Stimulated activated CD8-positive, alpha-beta memory T cell treated with anti-CD3 and anti-CD28 coated beads, Interleukin-15, amount 100 ng/mL, for 4 hours (primary cell): ENCODE measurements at places on chromosomes 2 and 18.
A peak's percentile ranks its signal among the peaks of the same experiment; 100 is the strongest.

GRCh38 chr2:97678298-97678697 is 8.8 kb downstream of the C2orf92 start:
- DNase-seq, result no peak

- no peak for DNase-seq
These were observed 4.1 kb downstream of the TMEM237 start for GRCh38 chr2:201639205-201639604.

DNA sequence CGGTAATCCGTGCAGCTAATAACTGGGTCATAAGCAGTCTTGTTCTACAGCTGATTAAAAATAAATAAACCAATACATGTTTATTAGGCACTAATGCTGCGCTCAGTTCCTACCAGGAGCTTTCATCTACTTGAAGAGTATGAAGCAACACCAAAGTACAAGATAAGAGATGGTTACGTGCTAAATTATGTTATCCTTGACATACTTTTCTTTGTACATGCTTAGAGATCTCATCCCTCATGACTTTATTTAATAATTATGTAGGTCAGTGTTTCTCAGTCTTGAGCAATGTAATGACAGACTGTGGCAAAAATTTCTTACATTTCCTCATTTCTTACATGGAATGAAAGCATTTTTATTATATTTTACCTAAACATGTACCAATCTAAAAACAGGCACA is 54.6 kb upstream of the COBLL1 start:
- no peak for DNase-seq

DNA sequence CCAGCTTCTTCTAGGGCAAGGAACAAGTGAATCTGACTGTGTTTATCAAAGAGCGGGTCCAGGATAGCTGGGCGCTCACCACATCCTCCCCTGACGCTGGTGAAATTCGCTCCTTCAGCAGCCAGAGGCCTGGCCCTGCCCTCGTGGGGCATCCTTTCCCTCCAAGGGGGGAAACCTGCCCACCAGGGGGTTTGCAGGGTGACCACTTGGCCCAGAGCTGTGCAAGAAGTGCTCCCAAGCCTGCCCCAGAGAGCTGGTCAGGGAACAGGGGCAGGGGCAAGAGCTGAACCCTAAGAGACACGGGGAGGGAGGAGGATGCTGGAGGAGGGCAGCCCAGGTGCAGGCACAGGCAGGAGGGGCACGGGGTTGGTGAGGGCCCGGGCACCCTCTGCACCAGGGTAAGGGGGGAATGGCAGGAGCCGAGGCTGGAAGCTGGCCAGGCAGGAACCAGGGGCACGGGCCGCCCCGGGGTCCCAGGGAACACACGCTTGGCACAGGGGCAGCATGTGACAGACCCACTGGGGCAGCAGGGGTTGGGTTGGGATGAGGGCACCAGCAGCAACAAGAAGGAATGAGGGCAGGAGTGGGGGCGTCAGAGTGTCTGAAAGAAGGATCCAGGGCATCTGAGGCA is 2.8 kb upstream of the GPR55 start:
- no peak for DNase-seq

DNA sequence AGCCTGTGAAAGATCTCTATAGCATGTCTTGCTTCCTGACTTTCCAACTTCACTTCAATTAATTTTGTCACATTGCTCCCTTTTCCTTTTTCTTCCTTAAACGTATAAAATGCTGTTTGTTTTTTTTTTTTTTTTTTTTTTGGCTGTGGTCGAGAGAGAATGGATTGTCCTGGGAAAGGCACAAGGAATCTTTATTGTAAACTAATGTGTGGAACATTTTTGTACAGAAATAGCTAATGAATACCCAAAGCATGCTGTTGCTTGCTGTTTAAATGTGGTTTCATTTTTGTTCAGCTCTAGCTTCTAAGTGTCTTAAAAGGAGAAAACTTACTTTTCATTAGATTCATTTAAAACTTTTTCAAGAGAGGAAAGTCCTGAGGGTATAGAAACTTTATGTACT is 105.5 kb downstream of the GPD2 start:
- no peak for DNase-seq

- no peak for DNase-seq
These were observed 62.7 kb upstream of the ARL4C start for GRCh38 chr2:234559609-234560008.

DNA sequence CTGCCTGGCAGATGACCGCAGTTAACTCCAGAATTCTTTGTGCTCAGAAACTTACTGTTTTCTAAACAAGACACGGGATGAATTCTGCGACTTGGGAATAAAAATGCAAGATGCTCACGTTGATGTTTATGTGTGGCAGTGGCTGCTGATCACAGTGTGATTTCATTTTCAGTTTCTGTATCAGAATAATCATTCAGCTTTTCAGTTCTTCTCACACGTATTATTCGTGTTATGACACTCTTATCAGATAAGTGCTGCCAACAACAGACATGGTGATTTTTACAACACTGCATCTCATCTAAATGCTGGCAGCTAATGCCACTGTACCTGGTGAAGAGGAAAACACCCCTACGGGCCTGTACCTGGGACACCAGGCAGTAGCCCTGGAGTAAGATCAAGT is 272.9 kb upstream of the REV1 start:
- DNase-seq, result no peak

DNA sequence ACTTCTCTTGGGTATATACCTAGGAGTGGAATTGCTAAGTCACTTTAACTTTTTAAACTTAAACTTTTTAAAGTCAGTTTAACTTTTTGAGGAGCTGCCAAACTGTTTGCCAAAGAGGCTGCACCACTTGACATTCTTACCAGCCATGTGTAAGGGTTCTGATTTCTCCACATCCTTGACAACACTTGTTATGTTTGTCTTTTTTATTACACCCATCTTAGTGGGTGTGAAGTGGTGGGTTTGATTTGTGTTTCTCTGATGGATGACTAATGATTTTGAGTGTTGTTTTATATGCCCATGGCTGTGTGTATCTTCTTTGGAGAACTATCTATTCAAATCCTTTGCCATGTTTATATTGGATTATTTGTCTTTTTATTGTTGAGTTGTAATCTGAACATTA is 13.6 kb downstream of the ASAP2 start:
- no peak for DNase-seq

DNA sequence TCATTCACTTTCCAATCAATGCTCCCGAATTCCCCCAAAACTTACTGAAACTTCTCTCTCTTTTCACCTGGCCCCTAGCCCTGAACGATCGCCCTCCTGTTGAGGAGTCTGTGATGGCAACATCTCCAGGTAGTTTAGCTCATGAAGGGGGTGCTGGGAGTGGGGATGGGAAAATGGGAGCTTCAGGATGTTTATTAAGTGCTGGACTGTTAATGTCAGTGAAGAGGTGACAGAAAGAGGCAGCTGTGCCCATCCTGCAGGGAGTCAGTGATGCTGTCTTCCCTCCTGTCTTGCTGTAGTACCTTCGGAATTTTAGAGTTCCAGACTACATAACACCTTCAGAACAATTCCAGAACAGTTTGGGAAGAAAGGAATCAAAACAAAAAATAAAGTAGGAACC is 308.8 kb downstream of the ALK start:
- no peak for DNase-seq

- no peak for DNase-seq
These were observed 199.9 kb upstream of the FN1 start for GRCh38 chr2:215635788-215636139.

- no peak for DNase-seq
These were observed 84.6 kb downstream of the RDH14 start for GRCh38 chr2:18475884-18476283.

GRCh38 chr2:222423632-222424275 is 589 bp upstream of the SGPP2 start:
- peak; percentile 32 for DNase-seq

DNA sequence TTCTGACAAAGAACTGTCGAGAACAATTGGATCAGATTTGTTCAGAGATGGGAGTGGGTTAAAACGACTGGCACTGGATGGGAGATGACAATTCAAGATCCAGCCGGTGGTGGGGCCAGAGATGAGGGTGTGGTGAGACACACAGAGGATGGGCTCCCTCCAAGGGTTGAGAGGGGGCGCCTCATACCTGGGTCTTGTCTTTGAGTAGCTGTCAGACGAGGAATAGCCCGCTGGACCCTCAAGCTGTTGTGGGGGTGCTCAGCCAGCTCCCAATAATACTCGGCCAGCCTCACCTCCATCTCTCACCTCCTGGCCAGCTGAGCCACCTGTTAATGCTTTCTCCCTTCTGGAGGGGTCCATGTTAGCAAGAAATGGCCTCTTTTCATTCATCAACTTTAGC is 14.0 kb downstream of the INPP5D start:
- no peak for DNase-seq

DNA sequence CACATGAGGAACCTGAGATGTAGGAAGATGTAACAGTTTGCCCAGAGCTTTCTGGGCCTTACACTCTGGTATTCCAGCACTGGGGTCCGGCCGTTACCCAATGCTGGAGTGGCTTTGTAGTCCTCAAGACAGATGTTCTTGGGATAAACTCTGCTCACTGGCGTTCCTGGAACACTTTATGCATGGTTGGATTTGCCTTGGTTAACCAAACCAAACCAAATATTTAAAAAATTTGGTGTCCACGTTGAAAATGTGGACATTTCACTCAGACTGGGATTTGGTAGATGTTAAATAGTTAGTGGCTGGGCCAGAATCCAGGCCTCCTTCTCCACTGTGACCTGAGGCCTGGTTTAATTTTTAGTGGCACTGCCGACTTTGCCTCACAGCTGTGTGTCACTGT is 81.5 kb downstream of the ACOXL start:
- no peak for DNase-seq

DNA sequence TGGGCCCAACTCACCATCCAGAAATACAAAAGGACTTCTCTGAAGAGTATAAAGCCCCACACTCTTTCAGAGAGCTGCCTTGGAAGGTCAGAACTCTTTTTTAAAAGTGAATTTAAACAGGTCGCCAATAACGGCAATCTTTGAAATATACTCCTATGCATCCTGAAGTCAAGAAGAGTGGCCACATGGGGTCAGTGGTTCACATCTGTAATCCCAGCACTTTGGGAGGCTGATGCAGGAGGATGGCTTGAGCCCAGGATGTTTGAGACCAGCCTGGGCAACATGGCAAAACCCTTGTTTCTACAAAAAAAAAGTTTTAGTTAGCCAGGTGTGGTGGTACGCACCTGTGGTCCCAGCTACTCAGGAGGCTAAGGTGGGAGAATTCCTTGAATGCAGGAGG is 68.1 kb upstream of the FZD7 start:
- no peak for DNase-seq

DNA sequence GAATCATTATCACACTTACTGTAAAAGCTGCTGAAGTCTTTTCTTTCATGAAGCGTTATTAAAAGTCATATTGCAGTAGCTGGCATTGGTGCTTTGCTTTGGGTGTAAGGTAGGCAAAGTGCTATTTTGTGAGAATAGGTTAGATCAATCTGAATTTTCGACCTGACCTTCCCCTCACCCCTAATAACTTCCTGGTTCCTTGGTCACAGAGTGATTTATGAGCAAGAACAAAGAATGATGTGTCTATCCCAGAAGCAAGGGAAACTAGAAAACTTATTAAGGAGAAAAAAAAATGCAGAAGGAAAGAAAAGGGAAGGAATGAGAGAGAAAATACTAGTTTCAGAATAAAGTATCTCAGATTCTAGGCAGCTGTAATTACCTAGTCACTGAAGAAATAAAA is 163.1 kb upstream of the MEIS1 start:
- DNase-seq, result no peak

DNA sequence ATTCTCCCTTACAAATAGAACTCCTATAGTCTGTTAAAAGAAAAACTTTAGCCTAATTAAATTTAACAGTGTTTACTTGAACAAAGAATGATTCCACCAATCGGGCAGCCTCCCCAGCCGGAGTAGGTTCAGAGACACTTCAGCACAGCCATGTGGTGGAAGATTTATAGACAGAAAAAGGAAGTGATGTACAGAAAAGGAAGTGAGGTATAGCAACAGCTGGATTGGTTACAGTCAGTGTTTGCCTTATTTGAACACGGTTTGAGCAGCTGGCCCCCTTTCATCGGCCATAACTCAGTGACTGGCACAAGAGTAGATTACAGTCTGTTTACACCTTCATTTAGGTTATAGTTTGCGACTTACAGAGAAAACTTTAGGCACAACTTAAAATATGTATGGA is 2.1 kb upstream of the SKA1 start:
- no peak for DNase-seq

DNA sequence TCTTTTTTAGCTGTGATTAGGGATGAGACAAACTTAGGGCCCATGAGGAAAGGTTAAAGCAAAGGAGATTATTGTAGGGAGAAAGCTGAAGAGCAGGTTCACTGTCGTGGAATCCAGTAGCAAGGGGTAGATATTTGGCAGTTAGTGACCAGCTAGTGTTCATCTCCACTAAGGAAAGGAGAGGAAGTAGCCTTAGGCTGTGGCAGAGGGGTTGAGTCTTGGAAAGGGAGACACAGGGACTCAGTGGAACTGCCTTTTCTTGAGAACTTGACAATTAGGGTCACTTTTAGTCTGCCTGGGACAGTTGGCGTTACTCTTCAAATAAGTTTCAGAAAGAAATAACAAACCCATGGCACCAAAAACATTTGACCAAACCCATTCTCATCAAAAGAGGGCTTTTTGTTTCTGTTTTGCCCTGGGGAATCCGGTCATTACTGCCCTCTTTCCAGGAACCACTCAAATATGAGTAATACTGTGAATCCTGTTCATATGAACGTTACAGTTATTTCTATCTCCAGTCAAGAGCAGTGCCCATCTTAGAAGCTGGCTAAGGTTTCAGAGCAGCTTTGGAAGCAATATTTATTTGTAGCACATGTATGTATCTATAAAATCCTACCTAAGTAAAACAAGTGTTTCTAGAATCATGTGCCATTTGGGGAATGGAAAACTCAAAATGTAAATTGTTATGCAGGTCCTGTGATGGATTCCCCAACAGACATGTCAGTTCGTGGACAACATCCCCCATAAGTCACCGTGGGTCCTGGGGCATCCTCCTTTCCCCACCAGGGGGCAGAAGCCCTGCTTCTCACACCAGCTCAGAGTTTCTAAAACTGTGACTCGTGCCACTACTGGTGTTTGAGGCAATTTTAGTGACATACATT is 77.3 kb upstream of the PHLPP1 start:
- no peak for DNase-seq

- DNase-seq, result no peak
These were observed 58.7 kb downstream of the RDH14 start for GRCh38 chr2:18501729-18502128.

GRCh38 chr2:225462945-225463344 is 63.4 kb downstream of the NYAP2 start:
- DNase-seq, result no peak

- DNase-seq, result no peak
These were observed 7.7 kb downstream of the SLC1A4 start for GRCh38 chr2:64996871-64997307.

DNA sequence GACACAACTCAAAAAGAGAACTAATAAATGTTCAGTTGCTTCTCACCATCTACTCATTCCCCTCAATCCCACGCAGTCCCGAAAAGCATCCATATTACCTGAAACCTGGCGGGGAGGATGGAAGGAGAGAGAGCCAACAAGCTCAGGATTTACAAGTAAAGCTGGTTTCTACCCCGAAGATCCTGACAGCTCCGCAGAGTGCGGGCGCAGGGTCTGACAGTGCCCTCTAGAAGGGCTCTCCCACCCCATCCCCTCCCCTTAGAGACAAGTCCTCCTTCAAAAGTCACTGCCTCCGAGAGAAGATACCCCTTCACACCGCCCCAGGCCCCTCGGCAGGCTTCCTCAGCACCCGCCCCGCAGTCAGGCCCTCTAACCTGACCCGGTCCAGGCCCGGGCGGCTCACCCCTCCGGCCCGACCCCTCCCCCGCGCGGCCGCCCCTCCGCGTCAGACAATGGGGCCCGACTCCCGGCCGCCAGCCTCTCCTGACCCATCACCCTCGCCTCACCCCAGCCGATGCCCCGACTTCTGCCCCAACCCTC is 550 bp downstream of the RAB1A start:
- DNase-seq, result peak; percentile 13

- DNase-seq, result no peak
These were observed 1674.5 kb upstream of the NXPH2 start for GRCh38 chr2:140454717-140455116.
